B cell (primary cell): ENCODE measurements at places on chromosomes 2 and 18. TPM values are rescaled to one million over a fixed set of nuclear protein-coding genes. Genes with fewer than 3 reads are reported as not detected.
A peak's percentile ranks its signal among the peaks of the same experiment; 100 is the strongest.

- DNase-seq = no peak
Measured at GRCh38 chr2:13093416-13093991, 376.8 kb downstream of the TRIB2 start.

- DNase-seq = no peak
Measured at GRCh38 chr2:176650104-176650837, 381.0 kb downstream of the MTX2 start.

- no peak for DNase-seq
Measured at GRCh38 chr2:41033127-41033526, 581.2 kb upstream of the SLC8A1 start.

GGCX gene
- 33.0 and 36.8 TPM in 2 replicates for total RNA-seq

CHRNG gene
- total RNA-seq = not detected in 2 replicates

DNA sequence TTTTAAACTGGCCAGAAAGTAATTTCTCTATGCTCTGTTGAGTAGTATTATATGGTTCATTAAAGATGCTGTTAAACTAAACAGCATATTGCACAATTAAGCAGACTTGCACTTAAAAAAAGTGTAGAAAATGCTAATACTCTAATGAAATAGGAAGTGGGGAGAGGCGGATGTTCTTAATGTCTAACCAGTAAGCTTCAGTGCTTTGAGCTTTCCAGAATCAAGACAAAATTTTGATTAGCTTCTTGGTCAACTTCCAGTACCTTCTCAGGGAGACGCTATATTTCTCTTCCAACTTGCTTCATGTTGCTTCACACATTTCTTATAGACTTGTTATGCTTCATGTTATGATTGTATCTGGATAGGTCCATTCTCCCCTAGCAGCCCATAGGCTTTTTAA, 89.1 kb downstream of the MAP2 start:
- no peak for DNase-seq

SMIM21 gene
- total RNA-seq = not detected in 2 replicates

- no peak for DNase-seq
Measured at GRCh38 chr2:120244656-120245519, 7.8 kb upstream of the RALB start.

DNA sequence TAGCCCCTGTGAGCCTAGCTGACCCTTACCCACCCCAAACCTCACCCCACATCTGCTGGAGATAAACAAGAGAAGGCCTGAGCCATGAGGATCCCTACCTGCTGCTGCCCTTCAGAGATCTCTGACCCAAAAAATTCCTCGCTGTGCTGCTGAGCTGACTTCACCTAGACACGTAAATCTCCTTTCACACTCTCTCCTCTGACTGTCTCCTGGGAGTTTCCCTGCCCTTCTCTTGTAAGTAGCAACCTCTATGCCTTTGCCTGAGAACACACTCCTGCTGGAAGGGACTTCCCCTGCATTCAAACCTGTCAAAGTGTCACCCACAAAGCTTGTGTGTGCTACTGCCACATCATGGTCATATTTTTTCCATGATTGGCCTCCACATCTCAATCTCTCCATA, 134.2 kb upstream of the NOL4 start:
- no peak for DNase-seq

GRCh38 chr2:219219784-219220532, 1.2 kb upstream of the ABCB6 start:
- no peak for DNase-seq

- no peak for DNase-seq
Measured at GRCh38 chr2:164436131-164436530, 185.2 kb downstream of the GRB14 start.

GRCh38 chr18:66066191-66066590, 315.4 kb downstream of the CDH7 start:
- no peak for DNase-seq

DNA sequence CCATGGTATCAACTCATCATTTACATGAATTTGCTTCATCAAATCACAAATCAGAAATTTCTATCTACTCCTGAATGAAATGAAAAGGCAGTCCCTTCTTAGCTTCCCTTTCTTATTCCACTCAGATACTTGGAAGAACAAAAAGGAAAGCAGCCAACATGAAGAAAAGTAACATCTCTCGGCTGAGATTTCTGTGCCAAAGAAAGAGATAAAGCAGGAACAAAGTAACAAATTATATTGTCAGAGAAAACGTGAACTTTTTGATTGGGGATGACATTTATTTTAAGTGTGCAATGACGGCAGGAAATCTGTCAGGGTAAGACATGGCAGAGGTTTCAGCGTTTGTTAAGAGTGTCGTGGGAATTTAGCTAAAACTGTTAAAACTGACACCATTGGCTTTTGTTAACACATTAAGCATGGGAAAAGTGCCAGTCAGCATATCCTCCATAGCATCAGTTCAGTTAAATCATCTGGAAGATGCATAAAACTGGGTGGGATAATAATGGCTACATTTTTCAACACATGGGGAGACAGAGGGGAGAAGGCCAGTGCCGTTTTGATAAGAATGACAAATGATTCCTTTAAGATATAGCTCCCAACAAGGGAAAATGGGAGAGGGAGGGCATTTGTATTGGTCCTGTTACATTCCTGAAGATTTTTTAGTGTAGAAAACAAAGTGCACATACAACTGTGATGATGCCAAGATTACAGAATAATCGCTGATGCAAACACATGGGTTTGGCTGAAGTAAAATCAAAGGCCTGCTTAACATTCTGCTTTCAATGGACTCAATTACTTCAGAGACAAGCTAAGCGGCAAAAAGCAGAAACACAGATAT, 211.6 kb downstream of the ZNF521 start:
- no peak for DNase-seq

- no peak for DNase-seq
Measured at GRCh38 chr2:170024721-170025120, 153.2 kb upstream of the MYO3B start.

DNA sequence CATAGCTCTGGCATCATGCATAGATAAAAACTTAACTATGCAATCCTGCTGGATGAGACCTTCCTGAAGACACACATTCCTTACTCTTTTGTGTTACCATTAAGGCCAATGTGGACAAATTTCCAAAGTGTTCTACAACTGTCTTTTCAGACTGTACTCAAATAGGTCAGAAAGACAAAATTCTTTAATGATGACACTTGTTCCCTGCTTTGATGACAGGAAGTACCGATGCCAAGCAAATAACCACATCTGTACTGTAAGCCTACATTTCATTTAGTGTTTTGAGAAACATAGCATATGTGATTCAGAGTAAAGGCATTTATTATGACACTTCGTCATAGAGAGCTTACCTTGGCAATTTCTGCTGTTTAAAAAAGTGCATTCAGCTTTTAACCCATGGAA, 55.0 kb downstream of the PMAIP1 start:
- DNase-seq = no peak

GRCh38 chr2:64455545-64455944, 1.6 kb downstream of the LGALSL start:
- no peak for DNase-seq

- no peak for DNase-seq
Measured at GRCh38 chr18:34726286-34727004, 16.3 kb downstream of the DTNA start.

DNA sequence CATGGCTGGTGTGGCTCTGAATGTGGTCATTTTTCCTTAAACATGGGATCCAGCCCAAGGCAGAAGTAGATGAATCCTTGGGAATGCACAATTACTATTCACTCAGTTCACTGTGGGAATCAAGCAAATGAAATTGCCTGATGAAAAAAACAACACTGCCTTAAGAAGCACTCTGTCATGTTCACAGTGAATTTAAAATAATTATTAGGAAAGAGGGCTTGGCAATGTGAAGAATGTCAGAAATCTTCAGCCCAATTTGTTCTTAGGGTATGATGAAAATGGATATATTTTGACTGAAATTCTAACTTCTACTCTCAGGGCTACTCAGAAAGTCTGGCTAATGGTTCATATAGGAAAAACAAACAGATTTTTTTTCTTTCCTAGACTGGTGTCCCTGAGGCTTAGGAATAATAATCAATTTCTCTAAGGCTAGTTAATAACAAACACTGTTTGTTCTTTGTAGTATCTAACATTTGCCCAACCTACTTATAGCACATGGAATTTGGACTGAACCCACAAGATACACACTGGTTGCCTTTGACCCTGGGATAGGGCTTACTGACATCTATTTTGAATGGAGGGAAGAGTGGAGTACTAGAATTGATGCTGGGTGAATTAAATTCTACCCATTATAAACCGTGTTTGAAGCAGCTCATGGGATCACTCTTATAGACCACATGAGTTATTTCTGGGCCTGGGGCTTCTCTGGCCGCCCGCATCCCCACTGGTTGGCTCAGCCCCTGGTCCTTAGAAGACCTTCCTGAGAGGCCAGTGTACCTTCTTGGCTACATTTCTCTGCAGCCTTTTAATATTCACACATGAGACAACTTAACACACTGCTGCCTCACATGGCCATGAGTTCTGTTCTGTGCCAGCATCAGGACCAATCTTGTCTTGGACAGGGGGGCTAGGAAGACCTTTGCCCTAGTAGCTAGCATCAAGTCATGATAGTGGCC, 8.3 kb upstream of the MRPL33 start:
- no peak for DNase-seq

DNA sequence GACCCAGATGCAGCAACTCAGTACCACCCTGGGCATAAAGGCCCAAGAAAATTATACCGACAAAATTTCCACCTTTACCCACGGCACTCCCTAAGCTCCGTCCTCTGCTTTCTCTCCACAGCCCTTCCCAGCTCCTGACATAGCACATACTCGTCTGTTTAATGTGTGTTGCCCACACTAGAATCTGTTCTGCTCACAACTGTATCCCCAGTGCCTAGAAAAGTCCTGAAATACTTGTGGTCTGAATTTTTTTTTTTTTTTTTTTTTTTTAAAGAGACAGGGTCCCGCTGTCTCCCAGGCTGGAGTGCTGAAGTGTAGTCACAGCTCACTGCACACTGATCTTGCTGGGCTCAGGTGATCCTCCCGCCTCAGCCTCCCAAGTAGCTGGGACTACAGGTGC, 62.3 kb downstream of the ADCY3 start:
- DNase-seq = no peak

DNA sequence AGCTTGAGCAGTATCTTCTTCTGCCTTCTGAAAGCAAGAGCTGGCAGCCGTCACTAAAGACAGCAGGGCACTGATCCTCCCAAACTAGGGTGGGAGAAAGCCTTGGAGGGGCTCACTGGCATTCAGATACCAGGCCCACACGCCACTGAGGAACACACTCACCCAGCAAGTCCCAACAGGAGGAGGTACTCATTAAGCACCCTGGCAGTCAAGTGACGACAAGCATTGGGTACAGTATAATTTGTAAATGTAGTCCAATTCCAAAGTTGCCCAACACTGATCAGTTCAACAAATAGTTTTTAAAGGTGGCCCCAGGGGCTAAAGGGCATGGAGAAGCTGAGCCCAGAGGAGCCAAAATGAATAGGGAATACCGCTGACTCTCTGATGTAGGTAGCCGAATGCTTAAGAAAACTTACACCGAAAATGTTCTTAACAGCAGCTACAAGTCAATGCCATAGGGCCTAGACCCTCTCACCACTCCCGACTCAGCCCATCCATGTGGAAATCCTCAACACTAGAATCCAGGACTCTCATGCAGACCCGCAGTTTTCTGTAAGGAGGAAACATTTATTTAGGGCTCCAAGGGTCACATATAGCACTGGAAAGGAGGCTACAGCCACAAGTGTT, 9.9 kb downstream of the LIMS2 start:
- no peak for DNase-seq

DNA sequence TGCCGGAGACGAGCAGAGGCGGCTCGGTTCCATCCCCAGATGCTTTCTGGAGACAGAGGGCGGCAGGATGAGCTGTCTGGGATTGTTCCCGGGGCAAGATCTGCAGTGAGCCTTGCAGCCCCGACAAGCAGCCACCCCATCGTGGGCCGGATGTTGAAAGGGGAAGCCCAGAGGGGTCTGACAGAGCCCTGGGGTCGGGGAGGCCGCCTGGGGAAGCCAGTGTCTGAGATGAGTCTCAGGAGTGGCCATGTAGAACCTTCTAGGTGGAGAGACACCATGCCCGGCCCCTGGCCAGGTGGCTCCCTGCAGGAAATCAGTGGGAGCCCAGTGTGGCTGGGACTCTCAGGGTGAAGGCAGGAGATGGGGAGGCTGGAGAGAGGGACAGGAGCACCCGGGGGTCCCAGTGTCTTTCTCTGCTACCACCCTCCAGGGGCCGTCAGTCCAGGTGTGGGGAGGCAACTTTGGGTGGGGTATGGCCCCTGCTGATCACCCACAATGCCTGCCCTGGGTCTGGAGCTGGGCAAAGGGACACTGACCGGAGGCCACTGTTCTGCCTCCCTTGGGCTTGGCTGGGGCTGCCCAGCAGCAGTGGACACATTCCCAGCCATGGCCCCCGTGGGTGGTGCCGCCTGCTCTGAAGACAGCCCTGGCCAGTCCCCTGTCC, 128.3 kb upstream of the HS6ST1 start:
- DNase-seq = no peak

TMEM198 gene
- 0.39 TPM in 1 of 2 replicates, not detected in the other for total RNA-seq

DNA sequence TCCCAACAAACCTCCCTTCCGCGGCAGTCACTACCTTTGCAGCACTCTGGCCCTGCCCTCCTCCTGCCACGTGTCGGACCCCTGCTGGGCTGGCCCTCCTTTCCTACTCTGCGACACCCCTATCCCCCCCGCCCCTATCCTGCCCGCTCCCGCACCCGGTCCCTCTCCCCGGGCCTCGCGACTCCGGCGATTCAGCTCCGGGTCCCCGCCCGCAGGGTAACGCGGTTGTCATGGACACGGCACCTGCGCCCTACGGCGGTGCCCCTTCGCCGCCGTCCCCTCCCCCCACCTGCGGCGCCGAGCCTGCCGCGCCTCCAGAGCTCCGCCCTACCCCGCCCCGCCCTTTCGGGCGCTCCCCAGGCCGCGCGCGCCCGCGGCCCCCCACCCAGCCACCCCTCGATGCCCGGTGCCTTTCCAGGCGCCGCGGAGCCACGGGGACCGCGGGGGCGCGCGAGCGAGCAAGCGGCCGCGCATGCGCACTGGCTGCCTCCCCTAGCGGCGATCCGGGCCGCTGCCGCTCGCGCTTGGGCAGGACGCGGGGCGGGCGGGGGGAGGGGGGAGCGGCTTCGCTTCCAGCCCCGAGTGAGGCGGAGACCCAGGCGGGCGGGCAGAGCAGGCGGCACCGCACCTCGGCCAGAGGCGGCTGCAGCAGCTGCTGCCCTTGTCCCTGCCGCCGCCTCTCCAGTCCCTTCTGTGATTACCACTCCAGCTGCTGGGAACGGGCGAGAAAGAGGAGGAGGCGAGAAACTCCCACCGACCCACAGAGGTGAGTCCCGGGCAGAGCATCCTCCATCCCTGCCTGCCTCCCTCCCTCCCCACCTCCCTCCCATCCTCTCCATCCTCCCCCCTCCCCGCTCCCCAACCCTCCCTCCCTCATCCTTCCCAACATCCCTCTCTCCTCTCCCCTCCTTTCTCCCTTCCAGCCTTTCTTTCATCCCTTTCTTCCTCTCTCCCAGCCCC, at the start of gene CTNNA2:
Gene CTNNA2 (plus strand): TSS at position 610 of the 960 bp plus-strand sequence.
- DNase-seq = peak; percentile 5

GRCh38 chr2:69285379-69285894, 101.6 kb downstream of the GFPT1 start:
- no peak for DNase-seq

DNA sequence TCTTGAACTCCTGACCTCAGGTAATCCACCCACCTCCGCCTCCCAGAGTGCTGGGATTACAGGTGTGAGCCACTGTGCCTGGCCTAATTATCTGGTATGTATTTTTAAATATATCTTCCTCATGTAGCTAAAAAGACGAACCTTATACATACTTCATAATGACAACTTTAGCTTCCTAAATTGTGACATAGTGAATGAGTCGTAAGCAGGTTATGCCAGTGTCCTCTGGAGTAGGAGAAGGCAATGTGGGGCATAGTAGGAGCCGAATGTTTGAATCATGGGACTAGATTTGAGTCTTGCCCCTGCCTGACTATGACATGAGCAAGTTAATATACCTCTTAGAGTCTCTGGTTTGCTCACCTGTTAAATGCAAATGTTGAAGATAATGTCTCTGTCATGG, 95.8 kb upstream of the FOSL2 start:
- DNase-seq = no peak

CIDEA gene
- total RNA-seq = not detected in 2 replicates
